ENCODE measurements at places on chromosomes 5 and 9.

GRCh38 chr9:86353655-86354010 is 577 bp downstream of the TUT7 start:
- peak overlapping the region; percentile 84 for H3K27ac ChIP-seq
- no peaks in the 10 kb centered on the region for H3K36me3 ChIP-seq
- H3K4me1 ChIP-seq = peaks cover 50% of the 10 kb centered on the region
- H3K4me3 ChIP-seq = peak overlapping the region; percentile 69
- peak; percentile 28 for DNase-seq
- H3K27me3 ChIP-seq = no peaks in the 10 kb centered on the region

DNA sequence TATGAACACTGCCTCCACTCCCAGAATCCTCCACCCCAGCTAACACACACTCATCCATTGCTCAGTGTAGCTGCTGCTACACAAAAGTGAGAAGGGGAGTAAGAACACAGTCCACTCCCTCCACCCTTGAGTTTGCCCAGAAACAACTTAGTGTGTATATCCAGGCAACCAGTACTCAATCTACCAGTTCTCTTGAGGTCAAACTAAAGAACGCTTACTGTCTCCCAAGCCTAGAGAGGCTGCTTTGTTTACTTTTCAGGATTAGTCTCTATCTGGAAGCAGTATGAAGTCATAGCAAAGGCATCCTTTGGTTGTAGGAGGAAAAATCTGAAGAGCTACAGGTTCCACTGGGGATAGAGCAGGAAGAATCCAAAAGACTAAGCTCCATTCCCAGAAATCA is 296.3 kb downstream of the KCNN2 start:
- H3K27me3 ChIP-seq = no peaks in the 10 kb centered on the region
- H3K4me1 ChIP-seq = no peaks in the 10 kb centered on the region
- H3K27ac ChIP-seq = no peak overlapping the region
- no peak for DNase-seq
- no peak overlapping the region for H3K4me3 ChIP-seq
- H3K36me3 ChIP-seq = no peaks in the 10 kb centered on the region

- H3K36me3 ChIP-seq = no peaks in the 10 kb centered on the region
- H3K4me1 ChIP-seq = peaks cover 21% of the 10 kb centered on the region
- DNase-seq = no peak
Measured at GRCh38 chr9:113148781-113149510, 1.9 kb upstream of the SLC31A2 start.

GRCh38 chr9:137368431-137369035 is 54.4 kb downstream of the EXD3 start:
- H3K4me3 ChIP-seq = no peak overlapping the region
- H3K27me3 ChIP-seq = no peaks in the 10 kb centered on the region
- no peaks in the 10 kb centered on the region for H3K4me1 ChIP-seq
- no peak overlapping the region for H3K27ac ChIP-seq
- H3K36me3 ChIP-seq = no peaks in the 10 kb centered on the region
- no peak for DNase-seq

- H3K27me3 ChIP-seq = no peaks in the 10 kb centered on the region
- peaks cover 11% of the 10 kb centered on the region for H3K4me1 ChIP-seq
- H3K27ac ChIP-seq = no peak overlapping the region
Measured at GRCh38 chr5:102815540-102816332, 60.6 kb downstream of the PAM start.

- no peaks in the 10 kb centered on the region for H3K36me3 ChIP-seq
- no peaks in the 10 kb centered on the region for H3K4me1 ChIP-seq
- no peak overlapping the region for H3K27ac ChIP-seq
- no peak for DNase-seq
Measured at GRCh38 chr5:127084656-127085055, 11.4 kb upstream of the C5orf63 start.

- no peak overlapping the region for H3K4me3 ChIP-seq
- no peak for DNase-seq
- H3K27ac ChIP-seq = no peak overlapping the region
- H3K27me3 ChIP-seq = no peaks in the 10 kb centered on the region
- peaks cover 19% of the 10 kb centered on the region for H3K4me1 ChIP-seq
- no peaks in the 10 kb centered on the region for H3K36me3 ChIP-seq
Measured at GRCh38 chr5:74938250-74938933, 72.2 kb upstream of the FAM169A start.

GRCh38 chr5:71783891-71784290 is 64.8 kb downstream of the CARTPT start:
- no peak for DNase-seq
- H3K27me3 ChIP-seq = no peaks in the 10 kb centered on the region
- H3K36me3 ChIP-seq = no peaks in the 10 kb centered on the region
- no peak overlapping the region for H3K27ac ChIP-seq
- H3K4me3 ChIP-seq = no peak overlapping the region

- H3K36me3 ChIP-seq = no peaks in the 10 kb centered on the region
- H3K4me3 ChIP-seq = no peak overlapping the region
- H3K27me3 ChIP-seq = no peaks in the 10 kb centered on the region
- no peak overlapping the region for H3K27ac ChIP-seq
- H3K4me1 ChIP-seq = peaks cover 24% of the 10 kb centered on the region
Measured at GRCh38 chr5:139633295-139634027, 14.7 kb upstream of the CXXC5 start.

DNA sequence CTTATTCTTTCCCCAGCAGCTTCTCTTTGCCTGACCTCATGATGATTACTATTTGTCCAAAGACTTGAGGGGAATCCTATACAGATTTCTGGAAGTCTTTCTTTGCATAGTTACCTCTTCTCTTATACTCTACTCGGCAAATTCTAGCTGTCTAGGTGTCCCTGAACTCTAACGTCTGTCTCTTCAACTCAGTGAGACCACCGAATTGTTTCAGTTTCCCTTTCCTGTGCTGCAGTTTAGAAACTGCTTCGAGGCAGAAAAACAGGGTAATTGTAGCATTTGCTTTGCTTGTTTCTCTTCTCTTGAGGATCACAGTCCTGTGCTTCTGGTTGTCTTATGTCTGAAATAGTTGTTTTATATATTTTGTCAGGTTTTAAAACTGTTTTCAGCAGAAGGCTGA is 14.8 kb downstream of the LVRN start:
- H3K4me1 ChIP-seq = no peaks in the 10 kb centered on the region
- H3K27ac ChIP-seq = no peak overlapping the region
- no peak for DNase-seq
- no peaks in the 10 kb centered on the region for H3K27me3 ChIP-seq

GRCh38 chr9:98334796-98335195 is 79.3 kb upstream of the TBC1D2 start:
- no peak overlapping the region for H3K4me3 ChIP-seq
- H3K4me1 ChIP-seq = no peaks in the 10 kb centered on the region
- H3K27me3 ChIP-seq = no peaks in the 10 kb centered on the region
- H3K27ac ChIP-seq = no peak overlapping the region
- no peak for DNase-seq
- H3K36me3 ChIP-seq = no peaks in the 10 kb centered on the region

- no peaks in the 10 kb centered on the region for H3K4me1 ChIP-seq
- H3K4me3 ChIP-seq = no peak overlapping the region
- no peak for DNase-seq
- no peak overlapping the region for H3K27ac ChIP-seq
- H3K36me3 ChIP-seq = no peaks in the 10 kb centered on the region
Measured at GRCh38 chr5:146001544-146002190, 65.3 kb downstream of the SH3RF2 start.

GRCh38 chr9:106405871-106406435 is 457.0 kb upstream of the ZNF462 start:
- no peaks in the 10 kb centered on the region for H3K4me1 ChIP-seq
- H3K36me3 ChIP-seq = no peaks in the 10 kb centered on the region
- H3K27me3 ChIP-seq = no peaks in the 10 kb centered on the region

DNA sequence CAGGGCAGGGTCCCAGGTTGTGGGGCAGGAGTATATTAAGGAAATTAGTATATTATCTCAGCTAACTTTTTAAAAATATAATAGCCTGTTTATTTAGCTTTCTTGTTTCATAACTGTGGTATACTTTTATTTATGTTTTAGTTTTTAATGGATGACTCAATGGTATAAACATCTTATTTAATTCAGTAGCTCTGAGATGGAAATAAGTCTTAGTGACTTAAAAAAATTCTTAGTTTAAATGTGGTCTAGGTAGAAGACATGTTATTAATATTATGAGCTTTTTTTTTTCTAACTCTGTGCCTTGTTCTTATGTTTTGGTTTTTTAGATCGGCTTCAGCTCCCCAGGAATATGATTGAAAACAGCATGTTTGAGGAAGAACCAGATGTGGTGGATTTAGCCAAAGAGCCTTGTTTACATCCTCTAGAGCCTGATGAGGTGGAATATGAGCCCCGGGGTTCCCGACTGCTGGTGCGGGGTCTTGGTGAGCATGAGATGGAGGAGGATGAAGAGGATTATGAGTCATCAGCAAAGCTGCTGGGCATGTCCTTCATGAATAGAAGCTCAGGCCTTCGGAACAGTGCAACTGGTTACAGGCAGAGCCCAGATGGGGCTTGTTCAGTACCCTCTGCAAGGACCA is 43.1 kb downstream of the LNPEP start:
- H3K27ac ChIP-seq = no peak overlapping the region
- H3K36me3 ChIP-seq = peaks cover 22% of the 10 kb centered on the region
- H3K27me3 ChIP-seq = no peaks in the 10 kb centered on the region
- peaks cover 30% of the 10 kb centered on the region for H3K4me1 ChIP-seq
- DNase-seq = no peak
- H3K4me3 ChIP-seq = no peak overlapping the region
